Renal cortex interstitium (tissue), 15 donors: ENCODE measurements at places on chromosomes 7 and 10. TPM values are rescaled to one million over a fixed set of nuclear protein-coding genes. Genes with fewer than 3 reads are reported as not detected.

DNA sequence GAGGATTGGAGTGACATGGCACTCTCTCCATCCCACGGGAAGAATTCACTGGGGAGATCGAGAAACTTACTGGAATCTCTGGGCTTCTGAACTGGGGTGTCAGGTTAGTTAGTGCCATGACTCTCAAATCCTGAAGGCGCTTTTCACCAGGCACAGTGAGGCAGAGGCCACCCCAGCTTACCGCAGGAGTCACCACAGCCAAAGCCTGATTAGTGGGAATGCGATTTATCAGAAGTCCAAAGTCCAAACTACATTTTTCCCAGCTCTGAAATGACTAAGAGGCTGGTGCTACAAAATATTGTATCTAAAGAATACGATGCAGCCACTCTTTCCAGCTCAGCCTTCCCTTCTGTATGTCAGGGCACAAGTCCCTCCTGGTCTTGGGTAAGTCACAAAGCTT, 334.8 kb upstream of the SHH start:
- no peak for DNase-seq

The SEMA3D gene
- polyA plus RNA-seq = 46.1 TPM

The CNTNAP2 gene
- polyA plus RNA-seq = 25.6 TPM

The GARS1 gene
- 84.9 TPM for polyA plus RNA-seq
